ENCODE measurements at places on chromosomes 5 and 9. TPM values are rescaled to one million over a fixed set of nuclear protein-coding genes. Genes with fewer than 3 reads are reported as not detected.

PCDHA4 gene
- total RNA-seq = 1.8 TPM

CAMK4 gene
- total RNA-seq = 13.9 TPM

LCP2 gene
- 11.1 TPM for total RNA-seq

GALNT12 gene
- total RNA-seq = 3.9 TPM

Measured in metanephros (tissue), 2 donors.